ENCODE measurements at places on chromosomes 4 and X.

GRCh38 chr4:74934016-74934831 is 1.3 kb downstream of the PARM1 start:
- no peak for DNase-seq

- no peak for DNase-seq
These were observed 115.4 kb downstream of the PTTG2 start for GRCh38 chr4:38075370-38076152.

DNA sequence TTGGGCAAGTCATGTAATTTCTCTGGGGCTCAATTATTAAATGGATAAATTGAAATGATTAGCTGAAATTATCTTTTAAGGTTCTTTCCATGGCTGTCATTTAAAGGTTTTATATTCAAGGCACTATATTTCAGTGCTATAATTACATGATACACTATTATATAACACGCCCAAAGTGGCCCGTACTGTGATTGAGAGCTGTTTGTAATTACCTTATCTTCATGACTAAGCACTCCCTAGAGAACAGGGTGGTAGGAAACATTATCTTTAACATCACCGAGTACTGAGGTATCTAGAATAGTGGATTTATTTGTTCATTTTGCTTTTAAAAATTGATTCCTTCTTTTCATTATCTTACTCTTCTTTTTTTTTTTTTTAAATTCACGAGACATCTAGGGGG is 79.0 kb downstream of the DIAPH2 start:
- DNase-seq = no peak

- no peak for DNase-seq
These were observed 289.7 kb downstream of the DKK2 start for GRCh38 chr4:106746451-106746850.

DNA sequence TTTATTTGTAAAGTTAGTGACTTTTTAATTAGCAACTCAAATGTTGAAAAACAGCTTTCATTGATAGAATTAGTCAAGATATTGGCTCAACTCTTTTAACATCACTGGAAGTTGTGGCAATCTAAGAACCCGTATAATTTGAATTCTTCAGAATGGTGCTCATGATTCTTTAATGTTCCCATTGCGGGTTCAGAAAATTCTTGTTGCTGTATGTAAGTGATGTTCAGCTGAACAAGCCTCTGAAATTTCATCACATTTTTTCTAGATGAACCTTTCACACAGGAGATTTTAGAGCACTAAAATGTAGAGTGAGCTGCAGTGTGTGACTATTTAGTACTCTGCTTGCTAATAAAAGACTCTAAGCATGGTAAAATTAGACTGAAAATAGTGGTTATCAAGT is 1317.7 kb downstream of the FSTL5 start:
- DNase-seq = no peak

GRCh38 chr4:123283371-123283895 is 113.2 kb upstream of the SPRY1 start:
- DNase-seq = no peak

DNA sequence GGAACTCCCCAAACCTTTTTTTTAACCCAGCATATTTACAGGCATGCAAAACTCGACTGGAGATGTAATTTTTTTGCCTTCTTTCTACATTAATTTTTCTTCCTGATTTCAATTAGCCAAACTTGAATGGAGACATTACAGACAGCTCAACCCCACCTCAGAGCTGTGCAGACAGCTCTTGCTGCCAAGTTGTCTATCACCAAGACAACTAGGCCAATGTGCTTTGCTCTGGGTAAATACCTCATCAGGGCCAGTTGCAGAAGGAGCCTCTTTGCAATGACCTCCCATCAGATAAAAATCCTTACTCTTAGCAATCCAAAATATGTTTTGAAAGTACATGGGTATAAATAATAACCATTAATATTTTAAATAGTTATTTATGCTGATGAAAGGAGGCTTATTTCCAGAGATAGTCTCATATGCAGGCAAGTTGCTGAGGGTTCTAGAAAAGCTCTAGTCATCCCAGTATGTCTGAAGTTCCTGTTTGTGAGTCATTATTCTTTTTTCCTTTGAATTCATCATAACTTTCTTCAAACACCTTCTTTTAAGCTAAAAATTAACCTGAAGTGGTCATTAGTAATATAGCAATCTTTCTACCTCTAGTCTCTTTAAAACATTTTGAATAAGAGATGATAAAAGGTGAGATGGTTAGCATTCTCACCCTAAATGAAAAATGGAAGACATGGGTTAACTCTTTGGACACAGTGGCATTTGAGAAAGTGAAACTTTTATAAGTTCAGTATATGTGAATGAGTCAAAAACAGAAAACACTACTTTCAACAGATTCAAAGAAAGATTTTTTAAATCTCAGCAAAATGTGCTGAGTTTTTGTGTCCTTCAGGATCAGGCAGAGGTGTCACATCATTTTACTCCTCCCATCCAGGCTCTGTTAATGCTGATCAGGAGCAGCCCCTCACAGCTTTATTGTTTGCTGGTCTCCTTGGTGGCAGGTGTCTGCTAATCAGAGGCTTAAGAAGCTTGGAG is 475.5 kb upstream of the FGF16 start:
- DNase-seq = no peak

GRCh38 chrX:35025820-35026219 is 83.2 kb downstream of the FAM47B start:
- no peak for DNase-seq

GRCh38 chrX:22360129-22360528 is 87.4 kb downstream of the CBLL2 start:
- no peak for DNase-seq

- DNase-seq = no peak
These were observed 81.6 kb downstream of the NPNT start for GRCh38 chr4:105976915-105977314.

DNA sequence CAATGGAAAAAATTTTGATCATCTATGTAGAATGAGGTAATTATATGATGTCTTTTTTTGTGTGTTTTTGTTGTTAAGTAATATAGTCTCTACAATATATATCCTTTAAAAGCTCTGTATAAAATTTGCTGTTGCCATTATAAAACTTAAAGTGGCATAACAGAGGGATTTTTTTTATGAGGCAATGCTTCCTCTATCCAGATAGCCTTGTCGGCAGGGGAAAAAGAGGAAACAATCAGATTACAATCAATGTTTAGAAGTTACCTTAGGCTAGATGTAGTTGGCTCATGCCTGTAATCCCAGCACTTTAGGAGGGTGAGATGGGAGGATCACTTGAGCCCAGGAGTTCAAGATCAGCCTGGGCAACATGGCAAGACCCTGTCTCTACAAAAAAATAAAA is 86.8 kb downstream of the DIAPH2 start:
- DNase-seq = no peak

DNA sequence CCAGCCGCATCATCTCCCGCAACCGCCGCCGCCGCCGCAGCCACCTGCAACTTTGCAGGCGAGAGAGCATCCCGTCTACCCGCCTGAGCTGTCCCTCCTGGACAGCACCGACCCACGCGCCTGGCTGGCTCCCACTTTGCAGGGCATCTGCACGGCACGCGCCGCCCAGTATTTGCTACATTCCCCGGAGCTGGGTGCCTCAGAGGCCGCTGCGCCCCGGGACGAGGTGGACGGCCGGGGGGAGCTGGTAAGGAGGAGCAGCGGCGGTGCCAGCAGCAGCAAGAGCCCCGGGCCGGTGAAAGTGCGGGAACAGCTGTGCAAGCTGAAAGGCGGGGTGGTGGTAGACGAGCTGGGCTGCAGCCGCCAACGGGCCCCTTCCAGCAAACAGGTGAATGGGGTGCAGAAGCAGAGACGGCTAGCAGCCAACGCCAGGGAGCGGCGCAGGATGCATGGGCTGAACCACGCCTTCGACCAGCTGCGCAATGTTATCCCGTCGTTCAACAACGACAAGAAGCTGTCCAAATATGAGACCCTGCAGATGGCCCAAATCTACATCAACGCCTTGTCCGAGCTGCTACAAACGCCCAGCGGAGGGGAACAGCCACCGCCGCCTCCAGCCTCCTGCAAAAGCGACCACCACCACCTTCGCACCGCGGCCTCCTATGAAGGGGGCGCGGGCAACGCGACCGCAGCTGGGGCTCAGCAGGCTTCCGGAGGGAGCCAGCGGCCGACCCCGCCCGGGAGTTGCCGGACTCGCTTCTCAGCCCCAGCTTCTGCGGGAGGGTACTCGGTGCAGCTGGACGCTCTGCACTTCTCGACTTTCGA is 654 bp downstream of the ATOH1 start:
- DNase-seq = no peak

- no peak for DNase-seq
These were observed 10.9 kb upstream of the UVSSA start for GRCh38 chr4:1336088-1336491.

DNA sequence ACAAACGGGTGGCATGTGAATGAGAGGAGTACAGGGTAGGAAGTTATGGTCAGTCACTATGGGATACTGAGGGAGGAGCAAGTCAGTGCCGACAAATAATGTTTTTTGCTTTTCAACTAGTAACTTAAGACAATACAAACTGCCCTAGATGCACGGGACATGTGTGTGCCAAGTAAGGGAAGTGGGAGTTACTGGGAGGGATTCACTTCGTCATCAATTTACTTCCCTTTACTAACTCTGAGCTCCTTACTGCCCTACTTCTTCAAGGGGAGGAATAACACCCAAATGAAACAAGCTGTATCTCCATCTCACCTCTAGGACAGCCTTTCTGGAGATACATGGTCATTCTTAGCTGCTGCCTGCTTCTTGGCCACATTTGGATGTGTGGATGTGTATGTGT is 97.7 kb downstream of the DGKK start:
- no peak for DNase-seq

DNA sequence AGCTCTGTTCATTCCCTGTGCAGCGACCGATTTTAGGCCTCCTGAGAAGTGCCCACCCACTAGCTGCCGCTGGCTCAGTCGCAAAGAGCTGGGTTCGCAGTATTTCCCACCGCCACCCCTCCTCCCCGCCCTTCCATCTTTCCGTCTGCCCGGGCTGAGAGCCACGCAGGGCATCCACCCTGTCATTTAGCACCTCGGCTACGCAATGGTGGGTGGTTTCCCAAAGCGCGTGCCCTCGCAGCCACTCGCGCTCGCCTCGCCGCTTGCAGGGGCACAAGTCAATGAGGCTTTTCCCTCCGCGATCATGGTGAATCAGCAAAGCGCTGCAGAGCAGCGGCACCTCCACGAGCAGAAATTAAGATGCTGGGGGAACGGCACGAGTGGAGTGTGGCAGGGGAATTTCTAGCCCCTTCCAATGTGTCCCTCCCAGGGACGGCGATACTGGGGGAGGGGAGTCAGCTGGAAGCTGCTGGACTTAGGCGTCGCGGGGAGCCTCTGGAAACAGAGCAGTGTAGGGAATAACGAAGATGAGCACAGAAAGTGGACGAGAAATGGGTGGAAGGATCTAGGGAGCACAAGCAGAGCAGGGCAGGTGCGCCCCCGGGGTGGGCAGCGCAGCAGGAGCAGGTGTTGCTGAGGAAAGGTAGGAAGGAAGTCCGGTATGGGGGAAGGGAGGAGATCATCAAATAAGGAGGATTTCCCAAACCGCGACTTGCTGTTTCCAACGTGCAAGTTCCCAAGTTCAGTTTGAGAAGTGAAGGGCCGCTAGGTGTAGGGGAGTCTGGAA is 2.4 kb upstream of the PTCHD1 start:
- DNase-seq = no peak

- DNase-seq = no peak
These were observed 4.0 kb downstream of the SLC2A9 start for GRCh38 chr4:10017037-10017893.

DNA sequence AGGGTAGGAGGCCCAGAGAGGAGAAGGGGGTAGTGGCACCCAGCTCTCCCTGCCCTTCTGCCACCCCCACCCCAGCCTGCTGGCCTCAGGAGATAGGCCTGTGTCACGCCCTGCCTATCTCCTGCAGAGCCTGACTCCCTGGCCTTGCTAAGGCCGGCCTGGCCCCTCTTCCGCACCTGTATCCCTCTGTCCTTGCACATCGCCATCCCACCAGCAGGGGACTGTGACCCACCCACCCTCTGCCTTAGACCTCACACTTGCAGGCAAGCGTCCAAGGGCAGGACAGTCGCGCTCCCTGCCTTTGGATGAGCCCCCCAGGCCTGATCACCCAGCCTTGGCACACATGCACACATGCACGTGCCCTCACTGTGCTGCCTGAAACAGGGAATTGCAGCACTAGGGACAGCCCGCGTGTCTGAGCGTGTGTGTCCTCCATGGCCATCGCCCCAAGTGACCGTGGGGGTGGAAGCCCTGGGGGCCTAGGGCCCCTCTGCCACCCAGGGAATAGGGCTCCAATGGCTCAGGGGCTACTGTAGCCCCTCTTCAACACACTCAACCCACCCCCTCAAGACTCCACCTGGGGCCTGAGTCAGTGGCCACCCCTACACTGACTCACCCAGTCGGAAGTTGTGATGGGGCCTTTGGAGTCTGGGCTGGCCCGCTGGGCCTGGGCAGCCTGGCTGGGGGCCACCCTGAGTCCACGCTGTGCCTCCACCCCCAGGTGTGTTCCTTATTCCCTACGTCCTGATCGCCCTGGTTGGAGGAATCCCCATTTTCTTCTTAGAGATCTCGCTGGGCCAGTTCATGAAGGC is 2.1 kb downstream of the SLC6A8 start:
- no peak for DNase-seq

GRCh38 chr4:87525636-87526295 is 3.4 kb downstream of the SPARCL1 start:
- no peak for DNase-seq

DNA sequence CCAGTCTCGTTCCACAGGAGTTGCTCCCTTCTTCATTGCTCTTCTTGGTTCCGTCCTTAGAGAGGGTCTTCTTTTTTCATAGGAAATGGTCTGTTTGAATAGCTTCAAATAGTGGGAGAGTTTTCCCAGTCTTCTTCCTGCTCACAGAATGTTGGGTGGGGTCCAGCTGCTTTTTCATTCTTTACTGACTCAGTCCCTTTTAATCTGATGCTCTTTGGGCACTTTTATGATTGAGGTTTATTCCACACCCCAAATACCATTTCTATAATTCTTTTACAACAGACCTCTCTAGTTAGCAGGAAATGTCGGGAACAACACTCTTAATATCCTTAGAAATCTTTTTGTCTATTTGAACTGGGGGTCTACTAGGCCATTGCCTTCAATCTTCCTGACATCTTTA is 239.5 kb downstream of the PRDM5 start:
- DNase-seq = no peak

DNA sequence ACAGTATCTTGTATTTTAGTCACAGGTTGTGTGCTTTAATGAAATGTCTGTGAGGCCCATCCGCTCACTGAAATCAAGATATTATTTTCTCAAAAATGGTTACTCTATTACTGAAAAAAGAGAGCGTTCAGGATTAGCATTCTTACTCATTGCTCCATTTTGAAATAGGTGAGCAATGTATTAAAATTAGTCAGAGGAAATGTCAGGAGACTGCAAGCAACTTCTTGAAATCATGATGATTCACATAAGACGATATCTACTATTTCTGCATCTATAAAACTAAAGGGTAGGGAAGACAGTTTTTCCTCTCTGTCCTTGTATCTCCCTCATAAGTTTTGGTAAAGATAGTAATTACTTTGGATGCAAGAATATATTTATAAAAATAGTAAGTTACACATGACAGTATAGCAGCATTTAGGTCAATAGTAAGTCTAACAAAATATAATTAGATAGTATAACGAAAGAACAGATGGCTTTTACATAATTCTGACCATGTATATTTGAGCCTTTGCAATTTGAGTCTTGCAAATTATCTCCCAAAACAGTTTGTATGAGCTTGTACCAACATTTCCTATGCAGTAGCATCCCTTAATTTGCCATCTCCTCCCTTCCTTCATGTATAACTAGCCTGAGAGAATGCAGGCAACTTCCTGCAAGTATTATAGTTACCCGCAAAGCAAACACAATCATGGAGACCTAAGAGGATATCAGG is 937.8 kb downstream of the PCDH7 start:
- DNase-seq = no peak
